ENCODE measurements at places on chromosomes 5 and 9. TPM values are rescaled to one million over a fixed set of nuclear protein-coding genes. Genes with fewer than 3 reads are reported as not detected.
A peak's percentile ranks its signal among the peaks of the same experiment; 100 is the strongest.

DNA sequence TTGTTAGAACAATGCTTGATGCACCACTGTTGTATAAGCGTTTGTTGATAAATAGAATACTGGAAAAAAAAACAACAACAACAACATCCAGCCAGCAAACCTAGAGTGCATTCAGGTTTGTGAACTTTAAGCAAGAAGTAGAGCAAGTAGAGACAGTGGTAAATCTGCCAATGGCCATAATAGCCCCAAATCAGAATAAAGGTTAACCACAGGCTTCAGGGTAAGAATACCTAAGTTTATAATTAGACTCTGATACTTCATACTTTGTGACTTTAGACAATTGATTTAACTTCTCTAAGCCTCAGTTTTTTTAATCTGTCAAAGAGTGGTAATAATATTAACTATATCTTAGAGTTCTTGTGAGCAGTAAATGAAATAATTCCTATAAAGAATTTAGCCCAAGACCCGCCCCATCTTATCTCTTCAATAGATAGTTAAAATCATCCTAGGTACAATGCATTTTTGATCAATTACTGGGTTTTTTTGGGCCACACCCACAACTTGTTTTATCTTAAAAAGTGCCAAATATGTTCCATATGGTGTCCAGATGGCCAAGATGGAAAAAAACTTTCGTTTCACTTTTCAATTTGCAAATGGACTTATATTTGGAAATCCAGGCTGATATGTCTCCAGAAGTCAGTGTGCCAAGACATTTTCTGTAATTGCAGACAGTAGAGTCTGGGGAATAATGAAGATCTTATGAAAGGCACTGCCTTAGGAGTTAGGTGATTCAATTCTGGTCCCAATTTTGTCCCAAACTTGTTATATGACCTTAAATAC lies 24.5 kb upstream of the DPYSL3 start:
- no peak overlapping the region for H3K4me3 ChIP-seq
- H3K4me1 ChIP-seq: no peaks in the 10 kb centered on the region
- no peaks in the 10 kb centered on the region for H3K27me3 ChIP-seq

The PDLIM4 gene
- 15.0 TPM for polyA plus RNA-seq

DNA sequence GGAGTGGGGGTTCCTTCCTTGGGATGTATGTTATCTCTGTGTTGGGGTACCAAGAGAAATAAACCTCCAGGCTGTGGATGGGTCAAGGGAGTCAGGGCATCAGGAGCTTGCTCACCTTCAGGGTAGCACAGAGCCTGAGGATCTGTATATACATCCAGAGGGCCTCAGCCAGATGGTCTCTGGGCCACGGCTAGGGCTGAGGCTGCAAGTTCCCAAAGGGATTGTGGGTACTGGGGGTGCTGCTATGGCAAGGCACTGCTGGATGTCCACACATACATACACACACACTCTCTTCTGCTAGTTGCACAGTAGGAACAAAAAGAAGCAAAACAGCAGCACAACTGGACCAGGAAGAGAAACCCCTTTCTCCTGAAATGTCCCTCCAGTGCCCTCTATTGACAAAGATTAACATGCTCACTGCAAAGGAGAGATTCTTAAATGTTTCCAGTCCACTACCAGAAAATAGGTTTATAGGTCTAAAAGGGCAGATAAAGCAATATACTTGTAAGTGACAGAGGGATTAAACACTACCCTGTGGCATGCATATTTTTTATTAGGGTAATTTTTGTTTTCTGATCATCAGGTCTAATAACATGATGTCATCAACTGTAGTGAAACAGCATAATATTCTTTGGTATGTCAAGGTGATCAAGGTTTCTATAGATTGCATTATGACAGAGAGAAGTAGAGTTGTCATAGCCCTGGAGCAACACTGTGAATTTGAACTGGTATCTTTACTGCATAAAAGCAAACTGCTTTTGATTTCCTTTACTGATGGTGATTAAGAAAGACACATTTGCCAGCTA lies 56.3 kb upstream of the KCNN2 start:
- H3K4me3 ChIP-seq: no peak overlapping the region
- H3K4me1 ChIP-seq: no peaks in the 10 kb centered on the region
- no peak for DNase-seq
- H3K27me3 ChIP-seq: no peaks in the 10 kb centered on the region
- no peak overlapping the region for H3K27ac ChIP-seq

DNA sequence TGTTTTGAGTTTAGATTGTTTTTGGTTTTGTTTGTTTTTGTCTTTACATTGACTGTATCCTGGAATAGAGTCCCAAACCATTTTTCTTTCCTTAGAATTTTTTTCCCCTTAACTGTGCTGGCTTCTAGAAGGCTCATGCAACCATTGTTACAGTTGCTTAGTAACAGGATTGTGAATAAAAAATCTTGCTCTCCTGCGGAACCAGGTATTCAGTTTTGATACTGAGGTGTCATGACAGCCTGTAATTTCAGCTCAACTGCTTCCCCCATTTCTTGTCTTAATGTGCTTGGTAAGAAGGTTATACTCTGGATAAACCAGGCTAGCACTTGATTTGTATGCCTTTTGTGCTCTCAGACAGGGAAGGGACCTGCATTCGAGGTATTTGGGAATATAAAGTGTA lies 42.1 kb downstream of the FOCAD start:
- no peaks in the 10 kb centered on the region for H3K36me3 ChIP-seq
- DNase-seq: no peak
- H3K4me3 ChIP-seq: no peak overlapping the region

DNA sequence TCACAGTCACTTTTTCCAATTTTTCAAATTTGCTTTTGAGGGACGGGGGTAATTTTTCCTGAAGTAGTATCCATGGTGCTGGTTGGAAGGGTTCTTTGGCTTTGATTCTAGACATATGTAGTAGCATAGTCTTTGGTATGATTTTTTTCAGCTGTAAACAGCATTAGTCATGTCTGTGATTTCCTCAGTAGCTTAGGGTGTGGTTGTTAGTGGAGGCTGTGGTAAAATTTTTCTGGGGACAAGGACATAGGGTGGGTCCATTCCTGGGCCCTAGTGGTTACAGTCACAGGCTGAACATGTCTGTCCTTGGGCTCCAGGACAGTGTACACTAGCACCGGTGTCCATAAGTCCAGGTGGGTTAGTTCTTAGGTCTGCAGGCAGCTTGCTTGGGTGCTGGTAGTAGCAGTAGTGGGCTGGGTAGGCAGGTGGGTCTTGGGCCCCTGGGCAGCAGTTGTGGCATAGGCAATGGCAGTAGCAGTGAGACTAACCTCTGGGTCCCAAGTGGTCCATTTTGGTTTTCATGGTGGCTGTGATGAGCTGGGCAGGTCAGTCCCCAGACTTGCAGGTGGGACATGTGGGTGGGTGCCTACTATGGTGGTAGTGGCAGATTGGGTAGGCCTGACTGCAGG lies 100.0 kb upstream of the CXCL14 start:
- no peak for DNase-seq
- H3K4me1 ChIP-seq: no peaks in the 10 kb centered on the region
- H3K4me3 ChIP-seq: no peak overlapping the region
- no peaks in the 10 kb centered on the region for H3K36me3 ChIP-seq

- peaks cover 45% of the 10 kb centered on the region for H3K4me1 ChIP-seq
- H3K36me3 ChIP-seq: peaks cover 3% of the 10 kb centered on the region
- peak; percentile 20 for DNase-seq
- H3K4me3 ChIP-seq: no peak overlapping the region
- H3K27me3 ChIP-seq: no peaks in the 10 kb centered on the region
These were observed 103.9 kb downstream of the VAV2 start for GRCh38 chr9:133888048-133888808.

The IFNE gene
- 5.4 TPM for polyA plus RNA-seq

The TAF11L5 gene
- polyA plus RNA-seq: not detected

The OTULINL gene
- polyA plus RNA-seq: 20.8 TPM

DNA sequence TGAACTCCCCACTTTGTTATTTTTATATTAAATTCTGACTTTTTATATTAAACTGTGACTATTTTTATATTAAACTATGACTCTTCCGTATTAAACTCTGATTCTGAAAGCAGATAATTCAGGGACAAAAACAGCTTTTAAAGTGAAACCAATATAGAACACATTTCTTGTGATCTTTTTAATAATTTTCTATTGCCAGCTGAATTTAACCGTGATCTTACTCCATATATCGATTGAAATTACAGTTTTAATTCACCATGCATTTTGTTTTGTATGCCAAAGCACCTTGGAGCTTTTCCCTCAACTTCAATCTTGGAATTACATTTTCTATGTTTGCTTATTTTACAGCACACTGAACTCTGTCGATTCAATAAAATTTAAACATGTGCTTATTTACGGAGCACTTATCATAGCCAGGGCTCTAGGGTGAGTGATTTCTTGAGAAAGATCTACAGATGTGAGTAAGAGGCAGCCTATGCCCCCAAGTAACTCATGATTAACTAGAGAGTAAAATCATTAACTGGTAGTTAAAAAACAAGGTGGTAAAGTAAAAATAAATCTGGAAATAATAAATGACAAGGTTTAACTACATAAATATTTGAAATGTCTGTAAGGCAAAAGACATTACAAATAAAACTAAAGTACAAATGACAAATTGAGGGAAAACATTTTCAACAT lies 72.9 kb upstream of the ALDH1B1 start:
- peak; percentile 55 for DNase-seq
- H3K4me1 ChIP-seq: no peaks in the 10 kb centered on the region
- no peaks in the 10 kb centered on the region for H3K36me3 ChIP-seq
- H3K4me3 ChIP-seq: no peak overlapping the region
- H3K27ac ChIP-seq: no peak overlapping the region
- H3K27me3 ChIP-seq: no peaks in the 10 kb centered on the region
